ENCODE measurements at places on chromosomes 16 and 17.

GRCh38 chr17:78376161-78376560, 2.3 kb upstream of the PGS1 start:
- H3K27me3 ChIP-seq, result no peaks in the 10 kb centered on the region
- H3K4me1 ChIP-seq, result peaks cover 28% of the 10 kb centered on the region
- H3K36me3 ChIP-seq, result peaks cover 9% of the 10 kb centered on the region
- H3K4me3 ChIP-seq, result no peak overlapping the region
- H3K27ac ChIP-seq, result no peak overlapping the region

DNA sequence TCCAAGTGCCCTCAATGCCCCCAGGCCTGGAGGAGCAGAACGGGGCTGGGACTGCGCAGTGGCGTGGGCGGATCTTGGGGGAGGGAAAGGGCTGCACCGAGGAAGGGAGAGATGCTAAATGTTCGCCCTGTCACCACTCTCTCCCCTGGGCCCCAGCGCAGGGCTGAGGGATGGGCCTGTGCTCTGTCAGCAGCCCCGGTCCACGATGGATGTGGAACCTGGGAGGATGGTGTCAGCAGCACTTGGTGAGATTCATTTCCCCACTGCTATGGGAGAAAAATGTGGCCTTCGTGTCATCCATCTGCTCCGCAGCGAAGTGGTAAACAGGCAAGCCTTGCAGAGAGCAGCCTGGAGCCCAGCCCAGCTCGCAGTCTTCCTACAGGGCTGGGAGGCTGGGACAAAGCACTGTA, 72.0 kb downstream of the TMEM132E start:
- no peak for DNase-seq
- H3K27ac ChIP-seq, result no peak overlapping the region
- H3K4me1 ChIP-seq, result no peaks in the 10 kb centered on the region

- H3K27me3 ChIP-seq, result no peaks in the 10 kb centered on the region
- no peak overlapping the region for H3K4me3 ChIP-seq
- no peak for DNase-seq
- no peaks in the 10 kb centered on the region for H3K4me1 ChIP-seq
Measured at GRCh38 chr16:2835638-2836493, 5.8 kb downstream of the ZG16B start.

- peaks cover 21% of the 10 kb centered on the region for H3K27me3 ChIP-seq
- no peak overlapping the region for H3K27ac ChIP-seq
- peaks cover 6% of the 10 kb centered on the region for H3K4me1 ChIP-seq
- peak; percentile 51 for DNase-seq
Measured at GRCh38 chr17:43456661-43457361, 27.0 kb upstream of the DHX8 start.

DNA sequence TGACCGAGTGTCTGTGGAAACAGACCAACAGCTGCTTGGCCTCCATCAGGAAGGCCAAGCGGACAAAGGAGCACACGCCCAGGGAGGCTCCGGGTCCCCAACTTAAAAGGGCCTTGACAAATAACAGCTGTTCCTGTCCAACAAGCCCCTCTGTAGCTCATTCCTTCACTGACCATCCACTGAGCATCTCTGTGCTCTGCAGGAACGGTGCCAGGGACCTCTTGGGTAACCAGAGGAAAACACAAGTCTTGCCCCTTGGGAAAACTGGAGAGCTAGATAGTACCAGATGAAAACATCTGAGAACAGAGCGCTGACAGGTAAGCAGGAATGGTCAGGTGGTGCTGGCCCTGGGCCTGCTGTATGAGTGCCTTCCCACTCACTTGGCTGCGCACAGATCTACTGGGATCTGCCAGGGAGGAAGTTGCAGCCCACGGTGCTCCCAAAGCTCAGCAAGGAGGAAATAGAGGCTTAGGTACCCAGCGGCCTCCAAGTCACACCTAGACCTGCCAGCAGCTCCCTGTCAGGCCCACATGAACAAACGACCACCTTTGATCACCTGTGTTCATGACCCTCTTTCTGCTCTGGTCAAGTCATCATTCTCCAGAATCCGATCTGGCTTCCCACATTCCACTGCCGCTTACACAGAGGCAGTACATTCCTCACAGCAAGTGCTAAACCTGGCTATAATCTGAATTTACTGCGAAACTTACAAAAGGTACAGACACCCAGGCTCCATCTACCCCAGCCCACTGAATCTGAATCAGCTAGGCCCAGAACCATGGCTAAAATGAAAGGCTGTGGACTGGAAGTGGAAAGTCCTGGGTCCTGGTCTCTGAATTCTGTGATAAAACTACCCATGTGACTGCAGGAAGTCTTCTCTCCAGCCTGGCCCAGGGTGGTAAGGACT, 12.5 kb downstream of the DCAKD start:
- peaks cover 37% of the 10 kb centered on the region for H3K36me3 ChIP-seq
- no peak for DNase-seq
- H3K27me3 ChIP-seq, result no peaks in the 10 kb centered on the region
- no peak overlapping the region for H3K27ac ChIP-seq
- H3K4me3 ChIP-seq, result no peak overlapping the region

DNA sequence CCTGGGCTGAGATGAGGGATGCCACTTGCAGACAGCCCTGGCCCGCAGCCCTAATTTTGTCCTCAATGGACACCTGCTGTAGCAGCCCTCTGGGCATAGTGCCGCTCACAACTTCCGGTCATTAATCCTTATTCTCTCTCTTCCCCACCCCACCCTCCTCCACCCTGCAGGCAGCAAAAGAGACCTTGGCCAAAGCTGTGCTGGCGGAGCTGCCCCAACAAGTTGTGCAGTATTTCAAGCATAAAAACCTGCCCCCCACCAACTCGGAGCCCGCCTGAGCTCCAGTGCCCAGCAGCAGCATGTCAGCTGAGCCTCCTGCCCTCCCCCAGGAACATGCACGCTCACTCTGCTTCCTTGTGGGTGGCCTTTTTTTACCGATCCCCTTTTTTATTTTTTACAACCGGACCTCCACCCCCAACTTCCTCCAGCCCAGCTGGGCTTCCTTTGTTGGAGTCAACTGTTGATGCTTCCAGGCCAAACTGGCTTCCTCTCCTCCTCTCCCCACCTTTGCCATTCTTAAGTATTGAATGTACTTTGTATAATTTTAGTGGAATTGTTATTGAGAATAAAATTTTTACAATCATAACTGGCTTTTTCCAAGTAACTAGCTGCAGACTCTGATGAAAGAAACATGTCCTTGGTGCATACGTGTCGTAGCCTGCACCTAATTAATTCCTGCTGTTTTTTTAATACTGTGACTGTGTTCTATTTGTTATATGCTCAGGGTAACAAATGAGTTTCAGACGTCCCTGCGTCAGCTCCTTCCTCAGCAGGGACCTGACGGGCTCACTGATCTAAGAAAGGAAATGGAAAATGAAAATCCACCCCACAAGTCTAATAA, 38.2 kb downstream of the PSME3IP1 start:
- H3K4me1 ChIP-seq, result peaks cover 6% of the 10 kb centered on the region
- H3K27ac ChIP-seq, result no peak overlapping the region
- DNase-seq, result no peak
- H3K27me3 ChIP-seq, result no peaks in the 10 kb centered on the region
- no peak overlapping the region for H3K4me3 ChIP-seq
